Hematopoietic multipotent progenitor cell treated with erythropoietin and hydrocortisone succinate and interleukin-3 and kit ligand, for 6 days (in vitro differentiated cells): ENCODE measurements at places on chromosomes 1 and 21.

- DNase-seq, result no peak
Measured at GRCh38 chr1:31700468-31701090, 3.2 kb downstream of the COL16A1 start.

DNA sequence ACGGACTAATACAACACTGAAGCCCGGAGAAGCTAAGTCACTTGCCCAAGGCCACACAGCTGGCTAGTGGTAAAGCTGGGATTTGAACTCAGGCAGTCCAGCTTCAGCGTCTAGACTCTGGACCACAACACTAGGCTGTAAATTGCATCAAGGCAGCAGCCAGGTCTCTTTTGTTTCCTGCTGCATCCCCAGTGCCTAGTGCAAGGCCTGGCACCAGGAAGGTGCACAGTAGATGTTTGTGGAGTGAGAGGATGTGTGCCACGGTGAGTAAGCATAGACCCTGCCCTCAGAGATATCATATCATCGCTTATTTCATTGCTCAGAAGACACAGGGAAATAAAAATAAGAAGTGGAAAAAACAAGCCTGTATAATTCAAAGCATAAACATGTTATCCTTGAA is 40.9 kb downstream of the IGSF21 start:
- no peak for DNase-seq

DNA sequence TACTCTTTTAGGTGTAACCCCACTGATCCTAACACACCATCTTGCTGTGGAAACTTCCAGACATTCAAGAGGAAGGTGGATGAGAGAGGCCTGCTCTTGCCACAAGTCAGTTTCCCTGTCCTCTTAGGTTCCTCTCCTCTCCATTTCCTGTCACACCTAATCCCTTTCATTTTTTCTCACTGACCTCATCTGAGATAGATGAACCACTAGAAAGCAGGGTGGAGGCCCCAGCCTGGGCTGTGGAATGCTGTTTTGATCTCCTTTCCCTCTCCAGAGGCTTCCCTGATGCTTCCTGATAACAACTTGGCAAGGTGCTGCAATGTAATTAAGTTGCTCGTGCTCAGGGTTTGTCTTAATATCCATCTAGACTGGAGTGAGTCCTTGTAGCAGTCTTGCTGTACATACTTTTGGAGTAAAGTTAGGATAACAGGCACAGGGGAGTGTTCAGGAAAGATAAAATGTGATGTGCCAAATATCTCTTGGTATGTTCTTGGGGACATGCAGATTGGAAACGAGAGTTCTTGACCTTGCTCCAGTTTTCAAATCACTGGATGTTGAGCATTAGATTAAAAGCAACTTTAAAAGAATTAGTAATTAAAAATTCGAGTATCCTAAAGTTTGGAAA is 11.2 kb downstream of the LRRC42 start:
- DNase-seq, result no peak

DNA sequence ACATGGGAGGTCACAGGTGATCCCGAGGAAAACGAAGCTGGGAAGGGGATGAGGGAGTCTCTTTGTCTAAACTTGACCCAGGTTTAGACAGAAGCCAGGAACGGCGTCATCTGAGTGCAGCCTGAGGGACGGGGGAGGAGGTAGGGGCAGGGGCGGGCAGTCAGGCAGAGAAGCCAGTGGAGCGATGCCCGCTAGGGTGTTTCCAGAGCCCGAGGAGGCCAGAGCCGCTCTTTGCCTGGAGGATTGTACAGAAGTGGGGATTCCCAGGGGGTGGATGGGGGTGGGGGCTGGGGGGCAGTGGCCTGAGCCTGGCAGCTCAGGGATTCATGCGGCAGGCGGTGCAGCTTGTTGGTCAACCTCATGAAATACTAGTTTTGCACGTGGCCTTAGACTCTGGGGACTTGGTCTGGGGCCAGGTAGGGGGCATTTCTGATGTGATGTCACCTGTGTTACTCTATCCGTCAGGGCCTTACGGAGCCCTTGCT is 58.4 kb downstream of the VPS26C start:
- no peak for DNase-seq
